ENCODE measurements at places on chromosomes 11 and 22.

DNA sequence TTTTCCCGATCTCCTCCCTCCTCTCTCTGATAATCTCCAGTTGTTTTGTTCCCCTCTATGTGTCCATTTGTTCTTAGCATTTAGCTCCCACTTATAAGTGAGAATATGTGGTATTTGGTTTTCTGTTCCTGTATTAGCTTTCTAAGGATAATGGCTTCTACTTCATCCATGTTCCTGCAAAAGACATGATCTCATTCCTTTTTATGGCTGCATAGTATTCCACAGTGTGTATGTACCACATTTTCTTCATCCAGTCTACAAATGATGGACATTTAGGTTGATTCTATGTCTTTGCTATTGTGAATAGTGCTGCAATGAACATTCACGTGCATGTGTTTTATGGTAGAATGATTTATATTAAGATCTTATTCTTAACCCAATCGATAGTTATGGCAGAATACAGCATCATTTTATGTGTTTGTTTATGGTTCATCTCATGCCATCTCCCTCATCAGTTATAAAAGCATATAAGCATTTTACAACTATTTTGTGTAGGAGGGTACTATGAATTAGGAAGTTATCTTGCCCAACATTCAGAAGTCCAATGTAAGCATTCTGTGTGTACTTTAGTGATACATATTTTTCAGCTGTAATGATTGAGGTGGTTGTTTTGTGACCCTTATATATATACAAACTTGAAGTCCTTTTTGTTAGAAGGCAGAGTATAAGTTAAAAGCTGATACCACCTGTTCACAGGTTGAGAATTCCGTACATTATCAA, 3.2 kb downstream of the MS4A3 start:
- no peak for DNase-seq

DNA sequence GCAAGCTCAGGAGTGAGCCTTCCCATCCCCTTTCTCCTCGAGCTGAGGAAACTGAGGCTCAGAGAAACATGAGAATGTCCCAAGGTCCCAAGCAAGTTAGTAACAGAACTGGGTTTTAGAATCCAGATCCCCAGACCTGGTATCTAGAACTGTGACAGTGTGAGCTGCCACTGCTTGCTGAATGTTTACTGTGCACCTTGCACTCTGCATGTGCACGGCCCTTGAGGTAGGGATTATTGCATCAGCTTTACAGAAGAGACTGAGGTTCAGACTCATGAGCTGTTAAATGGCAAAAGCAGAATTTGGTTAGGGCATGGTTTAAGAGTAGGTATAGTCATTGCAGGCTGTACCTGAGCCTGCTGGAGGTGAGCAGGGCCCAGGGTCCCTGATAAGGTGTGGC, 3.8 kb upstream of the MPPED1 start:
- DNase-seq: no peak

GRCh38 chr11:33916736-33917135, 24.9 kb upstream of the LMO2 start:
- DNase-seq: no peak

- DNase-seq: no peak
Observed at GRCh38 chr11:404551-405264, 10.1 kb downstream of the SIGIRR start.

DNA sequence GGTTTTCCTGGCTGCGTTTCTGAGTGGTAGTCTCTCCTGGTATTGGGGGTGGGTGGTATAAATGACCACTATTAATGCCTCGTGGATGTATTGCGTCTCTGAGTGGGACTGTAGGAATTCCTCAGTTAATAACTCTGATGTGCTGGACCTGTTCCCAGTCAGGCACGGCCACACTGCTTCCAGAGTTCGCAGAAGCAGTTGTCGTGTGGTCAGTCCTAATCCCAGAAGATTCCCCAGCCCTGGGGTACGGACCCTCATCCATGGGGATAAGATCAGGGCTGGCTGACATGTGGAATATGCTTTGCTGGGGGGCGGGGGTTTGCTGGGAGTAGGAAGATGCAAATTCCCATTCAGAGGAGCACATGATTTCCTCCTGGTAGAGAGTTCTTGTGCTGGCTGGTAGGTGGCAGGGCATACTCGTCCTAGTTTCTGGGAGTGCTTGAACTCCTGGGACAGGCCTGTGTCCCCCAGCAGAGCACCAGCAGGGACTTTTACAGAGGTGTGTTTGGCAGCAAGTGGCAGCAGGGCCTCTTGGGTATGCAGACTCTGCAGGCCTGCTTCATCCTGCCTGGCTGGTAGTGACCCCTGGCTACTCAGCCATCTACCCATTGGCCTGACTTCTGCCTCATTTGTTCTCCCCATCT, 157.4 kb downstream of the NAV2 start:
- no peak for DNase-seq

GRCh38 chr22:50473855-50474671, 772 bp downstream of the SBF1 start:
- DNase-seq: peak; percentile 60

DNA sequence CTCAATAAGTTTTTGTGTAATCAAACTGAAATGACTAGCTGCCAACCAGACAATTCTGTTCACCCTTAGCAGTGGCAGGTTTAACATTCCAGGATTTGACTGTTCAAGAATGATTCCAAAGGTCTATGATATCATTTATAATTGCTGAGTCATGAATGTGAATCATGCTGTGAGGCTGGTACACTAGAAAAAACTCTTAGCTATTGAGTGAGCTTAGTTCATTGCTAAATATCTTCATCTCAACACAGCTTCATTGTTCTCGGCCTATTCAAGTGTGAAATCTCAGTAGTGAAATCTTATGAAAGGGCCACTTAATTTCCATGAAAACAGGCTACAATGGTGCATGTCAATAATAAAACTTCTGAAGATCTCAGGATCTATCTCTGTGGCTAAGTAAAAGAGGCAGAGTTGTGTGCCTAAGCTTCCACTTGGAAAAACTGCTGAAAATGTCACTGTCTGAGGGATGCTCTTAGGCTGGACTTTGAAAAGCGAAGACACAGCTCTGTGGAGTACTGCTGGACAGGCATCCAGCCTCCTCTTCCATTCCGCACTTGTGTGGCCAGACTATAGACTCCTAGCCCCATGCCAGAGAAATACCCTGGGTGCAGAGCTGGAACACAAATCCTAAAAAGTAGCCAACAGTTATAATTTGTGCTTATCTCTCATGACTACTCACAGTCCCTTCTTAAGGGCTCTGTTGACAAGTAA, 12.8 kb downstream of the AQP11 start:
- DNase-seq: peak; percentile 91

- no peak for DNase-seq
Observed at GRCh38 chr11:114440121-114440860, 1.0 kb downstream of the REXO2 start.

- no peak for DNase-seq
Observed at GRCh38 chr11:43921561-43922294, 20.7 kb upstream of the C11orf96 start.

GRCh38 chr22:19819911-19820879, 34.5 kb downstream of the GNB1L start:
- DNase-seq: no peak

DNA sequence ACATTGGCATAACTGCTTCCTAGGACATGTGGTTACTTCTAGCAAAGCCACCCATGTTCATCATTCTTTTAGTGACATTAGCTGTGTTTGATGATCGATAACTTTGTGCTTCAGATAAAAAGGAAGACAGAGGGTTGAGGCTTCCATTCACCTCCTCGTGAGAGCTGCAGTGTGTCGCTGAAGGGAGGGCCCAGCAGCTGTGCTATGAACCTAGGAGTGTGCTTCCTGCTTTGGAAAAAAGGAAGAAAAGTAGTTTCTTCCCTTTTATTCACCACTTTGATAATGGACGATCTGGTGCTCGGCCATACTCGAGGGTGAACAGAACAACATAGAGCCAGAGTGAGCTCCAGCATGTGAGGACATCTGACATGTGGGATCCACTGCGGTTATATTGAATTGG, 6.1 kb upstream of the RFPL2 start:
- DNase-seq: no peak

- DNase-seq: no peak
Observed at GRCh38 chr11:16095756-16096155, 260.6 kb downstream of the SOX6 start.

DNA sequence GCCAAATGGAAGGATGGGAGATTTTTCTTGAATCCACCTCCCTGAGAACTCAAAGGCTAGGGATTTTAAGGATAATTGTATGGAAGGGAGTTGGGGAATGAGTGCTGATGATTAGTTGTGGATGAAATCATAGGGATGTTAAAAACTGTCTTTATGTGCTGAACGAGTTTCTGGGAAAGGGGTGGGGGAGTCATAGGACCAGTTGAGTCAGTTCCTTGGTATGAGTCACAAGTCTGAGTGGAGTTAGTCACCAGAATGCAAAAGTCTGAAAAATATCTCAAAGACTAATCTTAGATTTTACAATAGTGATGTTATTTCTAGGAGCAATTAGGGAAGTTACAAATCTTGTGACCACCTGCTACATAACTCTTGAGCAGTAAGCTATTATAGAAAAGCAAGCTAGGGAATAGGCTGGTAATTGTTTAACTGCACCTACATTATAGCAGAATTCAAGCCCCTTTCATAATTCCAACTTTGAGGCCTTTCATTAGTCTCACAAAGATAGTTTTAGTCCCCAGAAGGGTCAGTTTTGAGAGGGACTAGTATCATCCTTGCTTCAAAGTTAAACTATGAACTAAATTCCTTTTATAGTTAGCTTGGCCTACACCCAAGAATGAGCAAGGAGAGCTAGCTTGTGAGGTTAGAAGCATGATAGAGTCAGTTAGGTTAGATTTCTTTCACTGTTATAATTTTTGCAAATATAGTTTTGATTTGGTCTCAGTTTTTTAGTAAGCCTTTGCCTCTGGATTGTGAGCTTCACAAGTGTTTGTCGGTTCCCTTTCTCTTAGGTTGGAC, 668.0 kb downstream of the ETS1 start:
- peak; percentile 89 for DNase-seq

- DNase-seq: peak; percentile 62
Observed at GRCh38 chr22:38012604-38013072, 28.3 kb upstream of the SOX10 start.

DNA sequence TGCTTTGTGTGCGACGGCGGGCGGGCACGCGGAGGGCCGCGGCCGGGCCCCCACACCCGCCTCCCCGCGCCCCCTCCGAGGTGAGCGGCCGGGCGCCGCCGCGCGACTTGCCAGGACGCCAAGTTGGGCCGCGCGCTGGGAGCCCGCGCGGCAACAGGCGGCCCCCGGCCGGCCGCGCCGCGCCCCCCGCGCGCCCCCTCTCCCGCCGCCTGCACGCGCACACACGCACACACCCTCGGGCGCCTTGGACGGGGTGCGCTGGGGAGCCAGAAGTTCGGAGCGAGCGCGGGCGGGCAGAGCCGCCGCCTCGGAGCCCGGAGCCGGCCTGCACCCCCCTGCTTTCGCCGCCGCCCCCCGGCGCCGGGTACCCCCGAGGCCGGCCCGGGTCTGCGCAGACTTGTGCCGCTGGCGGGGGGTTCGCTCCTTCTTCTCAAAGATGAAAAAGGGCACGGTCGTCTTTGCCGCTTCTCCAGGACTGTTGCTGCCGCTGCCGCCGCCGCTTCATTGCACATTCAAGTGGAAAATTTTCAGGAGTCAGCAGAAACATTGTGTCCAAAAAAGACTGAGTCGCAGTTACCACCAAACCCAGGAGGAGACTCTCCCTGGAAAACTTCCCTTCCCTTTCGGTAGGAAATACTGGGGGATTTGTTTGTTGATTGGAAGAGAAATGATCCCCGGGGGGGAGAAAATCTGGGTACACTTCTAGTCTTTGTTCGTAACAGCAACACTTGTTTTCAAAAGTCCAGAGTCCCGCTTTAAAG, 895 bp downstream of the TEAD1 start:
- DNase-seq: peak; percentile 39

- DNase-seq: peak; percentile 87
Observed at GRCh38 chr11:4393209-4393857, at the start of gene TRIM21. Gene TRIM21, minus strand, starts transcription at chr11:4393702. Its CDS starts 3,293 bp downstream, at chr11:4390409.
